Stimulated activated CD8-positive, alpha-beta memory T cell treated with anti-CD3 and anti-CD28 coated beads, Interleukin-15, amount 100 ng/mL, for 4 hours (primary cell): ENCODE measurements at places on chromosomes 3 and 15.

- DNase-seq = no peak
Measured at GRCh38 chr3:37315669-37316068, 141.3 kb upstream of the LRRFIP2 start.

DNA sequence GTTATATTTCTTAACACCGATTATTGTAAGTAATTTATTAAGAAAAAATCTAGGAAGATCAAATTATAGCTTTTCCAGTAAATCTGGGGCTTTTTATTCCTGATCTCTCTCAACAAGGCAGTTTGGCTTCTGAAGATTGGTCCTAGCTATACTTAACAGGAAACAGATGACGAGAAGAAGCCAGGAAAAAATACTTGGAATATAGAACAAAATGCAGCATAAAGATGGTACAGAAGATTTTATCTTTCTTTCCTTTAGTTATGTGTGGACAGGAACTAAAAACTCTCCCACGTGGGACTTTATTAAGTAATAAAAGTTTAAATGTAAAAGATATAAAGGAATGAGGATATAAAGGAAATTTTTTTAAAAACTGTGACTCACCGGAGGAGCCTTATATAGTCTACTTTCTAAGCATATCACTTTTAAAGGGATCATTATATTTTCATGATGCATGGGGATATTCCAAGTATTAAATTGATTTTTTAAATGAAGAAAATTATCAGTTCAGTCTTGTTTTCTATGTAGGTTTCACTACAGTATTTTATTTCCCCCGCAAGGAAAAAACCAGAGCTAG, 8.2 kb downstream of the B3GNT5 start:
- DNase-seq = no peak

DNA sequence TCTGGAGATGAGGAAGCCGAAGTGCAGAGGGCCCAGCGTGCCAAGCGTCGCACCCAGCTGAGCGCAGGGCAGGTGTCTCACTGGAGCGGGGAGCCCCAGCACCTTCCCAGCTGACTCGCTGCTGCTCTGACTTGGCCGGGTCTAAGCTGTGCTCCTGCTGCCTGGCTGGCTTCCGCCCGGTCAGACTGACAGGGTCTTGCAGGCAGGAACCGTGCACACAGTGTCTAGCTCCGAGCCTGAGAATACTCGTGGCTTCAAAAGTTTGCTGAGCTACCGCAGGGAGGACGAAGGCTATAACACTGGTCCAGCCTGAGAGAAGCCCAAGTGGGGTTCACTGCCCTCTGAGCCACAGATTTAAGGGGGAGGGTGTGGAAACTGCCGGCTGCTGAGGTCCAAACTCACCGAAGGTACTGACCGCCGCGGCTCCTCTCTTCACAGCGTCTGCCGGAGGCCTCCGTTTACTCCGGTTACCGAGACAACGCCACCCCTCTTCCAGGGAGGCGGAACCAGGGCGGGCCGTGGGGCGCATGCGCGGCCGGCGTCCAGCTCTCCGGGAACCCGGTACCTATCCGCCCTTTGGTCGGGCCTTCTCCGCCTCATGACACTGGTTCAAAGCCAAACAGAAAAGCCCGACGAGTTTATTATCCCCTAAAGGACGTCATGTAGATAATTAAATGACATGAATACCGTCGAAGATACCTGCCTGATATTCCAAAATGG, at the start of gene CFAP44:
Gene CFAP44 (minus strand): TSS at position 443 of the 720 bp plus-strand sequence. CDS start 7,829 bp downstream, outside the sequence.
- DNase-seq = peak; percentile 16

GRCh38 chr3:108669208-108669607, 79.7 kb downstream of the DZIP3 start:
- DNase-seq = no peak

DNA sequence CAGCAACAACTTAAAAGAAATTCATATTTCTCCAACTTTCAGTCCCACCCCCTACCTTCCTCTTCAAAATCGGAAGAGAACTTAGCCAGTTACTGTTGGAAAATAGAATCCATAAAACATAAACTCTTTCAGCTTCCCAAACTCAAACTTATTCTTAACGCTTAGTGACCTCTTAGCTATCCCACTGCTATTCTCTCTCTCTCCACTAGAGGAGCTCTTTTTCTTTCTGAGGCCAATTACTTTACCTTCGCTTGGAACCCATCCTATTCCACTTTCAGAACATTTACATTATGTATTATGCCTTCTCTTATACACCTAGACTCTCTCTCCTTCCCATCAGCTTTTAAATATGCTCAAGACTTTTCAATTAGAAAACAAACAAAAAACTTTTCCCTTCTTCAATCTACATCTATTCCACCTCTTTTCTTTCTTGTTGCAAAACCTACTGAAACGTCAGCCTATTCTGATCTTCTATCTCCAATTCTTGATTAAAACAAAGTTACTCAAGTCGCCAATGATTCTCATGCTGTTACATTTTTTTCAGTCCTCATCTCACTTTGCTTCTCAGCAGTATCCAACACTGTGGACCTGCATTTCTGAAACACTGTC, 13.4 kb upstream of the GHSR start:
- no peak for DNase-seq

DNA sequence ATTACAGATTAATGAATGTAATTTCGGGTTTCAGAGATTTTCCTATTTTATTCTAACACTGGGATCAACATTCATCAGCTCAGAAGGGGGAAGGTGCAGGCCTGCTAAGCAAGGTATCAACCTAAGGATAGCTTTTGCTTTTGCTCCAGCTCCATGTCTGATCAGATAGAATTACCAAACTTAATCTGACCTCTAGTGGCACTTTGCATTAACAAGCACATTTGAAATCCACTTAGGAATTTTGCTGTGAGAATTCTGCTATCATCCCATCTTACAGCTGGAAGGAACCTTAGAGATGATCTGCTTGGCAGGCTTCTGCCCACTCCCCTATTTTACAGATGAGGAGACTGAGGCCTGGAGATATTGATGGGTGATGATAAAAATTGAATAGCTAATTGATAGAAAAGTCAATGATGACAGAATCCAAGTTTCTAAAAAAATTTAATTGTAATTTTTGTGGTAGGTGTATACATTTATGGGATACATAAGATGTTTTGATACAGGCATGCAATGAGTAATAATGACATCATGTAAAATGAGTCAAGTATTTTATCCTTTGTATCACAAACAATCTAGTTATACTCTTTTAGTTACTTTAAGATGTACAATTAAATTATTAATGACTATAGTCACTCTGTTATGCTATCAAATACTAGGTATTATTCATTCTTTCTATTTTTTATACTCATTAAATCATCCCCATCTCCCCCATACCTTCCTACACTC, 209.2 kb upstream of the ZPLD1 start:
- DNase-seq = no peak

DNA sequence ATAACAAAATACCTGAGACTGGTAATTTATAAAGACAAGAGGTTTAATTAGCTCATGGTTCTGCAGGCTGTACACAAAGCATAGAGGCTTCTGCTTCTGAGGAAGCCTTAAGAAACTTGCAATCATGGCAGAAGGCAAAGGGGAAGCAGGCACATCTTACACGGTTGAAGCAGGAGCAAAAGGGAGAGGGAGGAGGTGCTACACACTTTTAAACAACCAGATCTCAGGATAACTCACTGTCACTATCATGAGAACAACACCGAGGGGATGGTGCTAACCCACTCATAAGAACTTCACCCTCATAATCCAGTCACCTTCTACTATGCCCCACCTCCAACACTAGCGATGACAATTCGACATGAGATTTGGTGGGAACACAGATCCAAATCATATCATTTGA, 54.4 kb downstream of the ATP8B4 start:
- DNase-seq = no peak

- no peak for DNase-seq
Measured at GRCh38 chr3:151604891-151605290, 128.8 kb upstream of the AADACL2 start.

DNA sequence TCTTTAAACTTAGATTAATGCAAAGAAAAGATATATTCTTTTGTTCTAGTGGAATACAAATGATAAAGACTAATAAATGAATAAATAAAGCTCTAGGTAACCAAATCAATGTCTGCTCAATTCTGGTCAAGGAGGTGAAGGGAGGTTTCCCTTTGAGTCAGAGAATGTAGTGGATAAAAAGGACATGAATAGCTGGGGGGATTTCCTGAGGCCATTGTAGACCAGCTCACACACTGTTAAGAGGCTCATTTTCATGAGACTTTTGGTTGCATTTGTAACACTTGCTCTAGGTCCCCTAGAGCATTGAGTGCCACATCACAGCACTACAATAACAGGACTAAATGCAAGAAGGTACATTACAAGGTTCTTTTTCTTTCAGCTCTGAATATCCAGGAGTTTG, 170.7 kb downstream of the TIGIT start:
- no peak for DNase-seq
